ENCODE measurements at places on chromosomes 7 and 10.

- DNase-seq, result no peak
These were observed 1.1 kb downstream of the CCDC126 start for GRCh38 chr7:23598296-23598695.

- no peak for DNase-seq
These were observed 38.1 kb downstream of the ADAP1 start for GRCh38 chr7:916291-916941.

DNA sequence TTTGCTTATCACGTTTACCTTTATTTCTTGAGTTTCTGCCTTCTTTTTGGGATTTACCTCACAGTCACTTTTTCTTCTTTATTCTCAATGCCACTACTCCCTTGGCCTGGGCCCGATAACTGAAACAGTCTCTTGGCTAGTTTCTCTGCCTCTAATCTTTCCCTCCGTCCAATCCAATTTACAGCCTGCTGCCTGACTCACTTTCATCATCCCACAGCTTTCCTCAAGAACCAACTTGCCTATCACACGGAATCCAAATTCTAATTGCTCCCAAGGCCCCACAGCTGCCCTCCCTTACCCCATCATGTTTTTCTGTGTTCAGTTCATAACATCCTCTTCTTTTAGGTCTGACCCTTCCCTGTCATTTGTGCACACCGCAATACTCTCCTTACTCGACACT, 121.4 kb downstream of the HIPK2 start:
- DNase-seq, result no peak

DNA sequence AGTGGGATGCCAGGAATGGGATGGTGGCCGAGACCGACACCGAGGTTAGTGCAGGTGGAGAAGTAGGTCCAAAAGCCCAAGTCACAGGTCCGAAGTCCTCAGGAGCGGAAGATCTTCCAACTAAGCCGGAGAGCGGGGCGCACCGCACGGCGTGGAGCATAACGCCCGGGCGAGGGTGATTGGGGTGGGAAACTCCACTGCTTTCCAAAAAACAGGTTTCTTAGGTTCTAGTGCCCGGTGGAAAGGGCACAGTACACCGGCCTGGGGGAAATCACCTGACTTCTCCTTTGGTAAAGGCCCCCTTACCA, 11.4 kb upstream of the SPAG6 start:
- DNase-seq, result no peak

- DNase-seq, result peak; percentile 42
These were observed 151.2 kb downstream of the TPST1 start for GRCh38 chr7:66356277-66356721.

DNA sequence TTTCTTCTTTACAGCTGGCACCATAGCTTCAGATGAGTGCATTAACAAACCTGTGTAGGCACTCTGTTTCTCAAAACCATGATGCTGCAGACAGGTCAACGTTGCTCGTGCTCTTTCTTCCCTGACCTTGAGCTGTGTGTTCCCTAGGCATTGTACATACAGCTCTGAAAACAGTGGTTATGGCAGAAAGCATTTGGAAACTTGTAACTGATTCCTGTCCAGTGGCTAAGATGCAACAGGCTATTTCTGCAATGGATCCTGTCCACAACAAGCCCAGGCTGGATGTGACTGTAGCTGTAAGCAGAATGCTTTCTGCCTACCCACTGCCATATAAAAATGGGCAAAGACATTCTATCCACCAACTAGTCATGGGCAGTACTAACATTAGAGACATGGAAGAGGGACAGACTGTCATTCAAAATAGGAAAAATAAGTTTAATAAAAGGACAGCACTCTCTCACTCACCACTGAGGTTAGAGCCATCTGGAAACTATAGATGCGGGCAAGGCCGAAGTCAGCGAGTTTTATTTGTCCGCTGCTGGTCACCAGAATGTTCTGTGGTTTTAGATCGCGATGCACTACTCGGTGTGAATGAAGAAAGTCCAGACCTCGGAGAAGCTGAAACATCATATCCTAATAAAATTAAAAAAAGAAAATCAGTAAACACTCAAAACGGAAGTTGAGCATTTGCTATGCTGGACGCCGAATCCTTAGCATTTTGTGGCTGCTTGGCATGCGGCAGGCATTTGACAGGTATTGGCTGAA, 111.0 kb downstream of the CDK6 start:
- DNase-seq, result no peak

GRCh38 chr10:95767884-95768556, 12.1 kb downstream of the ENTPD1 start:
- DNase-seq, result no peak

DNA sequence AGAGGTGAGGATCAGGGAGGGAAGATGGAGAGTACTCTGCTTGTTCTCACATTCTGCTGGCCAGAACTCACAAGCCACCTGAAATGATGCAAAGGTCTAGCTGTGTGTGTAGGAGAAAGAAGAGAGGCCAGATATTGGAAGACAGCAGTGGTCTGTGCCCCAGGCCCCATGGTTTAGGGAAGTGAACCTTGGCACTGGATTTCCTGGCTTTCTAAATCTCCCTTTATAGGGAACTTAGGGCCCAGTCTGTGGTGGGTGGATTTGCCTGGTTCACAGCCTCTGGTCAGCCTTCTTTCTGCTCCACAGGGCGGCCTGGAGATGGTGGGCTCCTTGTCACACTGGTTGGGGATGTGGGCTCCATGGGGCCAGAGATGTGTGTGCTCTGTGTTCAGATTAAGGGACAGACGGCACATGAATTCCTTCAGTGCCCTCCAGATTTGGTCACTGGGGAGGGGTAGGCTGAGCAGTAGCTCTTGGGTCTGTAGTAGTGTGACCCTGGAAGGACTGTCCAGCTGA, 9.5 kb upstream of the SH2D4B start:
- no peak for DNase-seq

DNA sequence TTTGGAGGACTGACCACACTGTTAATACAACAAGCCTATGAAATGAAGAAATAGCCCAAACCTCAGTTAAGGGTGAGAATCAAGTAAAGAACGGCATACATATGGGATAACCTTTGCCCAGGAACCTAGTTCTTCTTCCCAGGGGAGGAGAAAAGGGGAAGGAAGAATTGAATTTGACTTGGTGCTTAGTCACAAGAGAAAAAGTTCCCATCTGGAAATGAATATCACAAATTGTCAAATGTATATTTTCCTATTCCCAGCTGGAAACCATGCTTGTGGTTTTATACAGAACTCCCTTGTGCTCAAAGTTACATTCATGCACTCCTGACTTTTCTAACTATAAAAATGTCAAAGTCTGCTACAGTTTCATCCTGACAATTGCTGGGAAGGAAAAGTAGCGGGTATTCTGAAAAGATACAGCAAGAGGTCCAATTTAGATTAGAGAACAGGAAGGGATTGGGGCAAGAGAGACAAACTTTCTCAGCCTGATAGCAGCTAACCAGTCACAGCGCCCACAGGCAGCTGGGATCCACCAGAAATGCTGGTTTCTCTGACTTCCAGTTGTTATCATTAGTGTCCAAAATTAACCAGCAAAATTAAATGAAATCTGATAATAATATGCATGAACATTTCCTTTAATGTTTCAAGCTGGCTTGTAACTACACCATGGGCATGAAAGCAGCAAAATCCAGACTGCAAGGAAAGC, 18.6 kb upstream of the GSAP start:
- peak; percentile 55 for DNase-seq

GRCh38 chr7:132386201-132386681, 190.0 kb downstream of the PLXNA4 start:
- DNase-seq, result no peak

DNA sequence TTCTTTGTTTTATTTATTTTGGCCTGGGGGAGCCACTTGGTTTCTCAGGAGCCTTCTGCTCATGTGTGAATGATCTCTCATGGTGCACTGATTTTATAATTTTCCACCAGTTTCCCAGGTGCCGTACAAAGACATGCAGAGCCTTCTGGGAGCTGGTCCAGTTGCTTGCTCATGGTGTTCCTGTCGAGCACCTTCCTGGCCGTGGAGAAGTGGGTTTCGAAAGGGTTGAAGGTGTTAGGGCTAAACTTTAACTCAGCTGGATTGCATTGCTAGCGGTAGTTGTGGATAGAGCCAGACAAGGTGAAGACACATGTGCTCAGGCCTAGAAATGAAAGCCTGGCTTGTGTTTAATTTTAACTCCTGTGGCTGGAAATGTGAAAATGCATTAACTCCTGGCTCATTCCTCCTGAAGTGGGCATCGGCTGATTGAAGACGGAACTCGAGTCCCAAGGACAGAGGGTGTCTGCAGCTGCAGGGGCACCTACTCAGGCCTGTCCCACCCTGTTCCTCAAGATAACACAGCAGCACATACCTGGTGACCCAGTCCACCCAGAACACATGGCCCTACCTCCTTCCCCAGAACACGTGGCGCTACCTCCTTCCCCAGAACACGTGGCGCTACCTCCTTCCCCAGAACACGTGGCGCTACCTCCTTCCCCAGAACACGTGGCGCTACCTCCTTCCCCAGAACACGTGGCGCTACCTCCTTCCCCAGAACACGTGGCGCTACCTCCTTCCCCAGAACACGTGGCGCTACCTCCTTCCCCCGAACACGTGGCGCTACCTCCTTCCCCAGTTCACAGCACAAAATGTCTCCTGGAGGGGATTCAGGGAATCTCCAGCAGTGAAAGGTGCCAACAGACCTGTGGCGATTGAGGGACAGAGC, 133.2 kb downstream of the WDR37 start:
- DNase-seq, result no peak

DNA sequence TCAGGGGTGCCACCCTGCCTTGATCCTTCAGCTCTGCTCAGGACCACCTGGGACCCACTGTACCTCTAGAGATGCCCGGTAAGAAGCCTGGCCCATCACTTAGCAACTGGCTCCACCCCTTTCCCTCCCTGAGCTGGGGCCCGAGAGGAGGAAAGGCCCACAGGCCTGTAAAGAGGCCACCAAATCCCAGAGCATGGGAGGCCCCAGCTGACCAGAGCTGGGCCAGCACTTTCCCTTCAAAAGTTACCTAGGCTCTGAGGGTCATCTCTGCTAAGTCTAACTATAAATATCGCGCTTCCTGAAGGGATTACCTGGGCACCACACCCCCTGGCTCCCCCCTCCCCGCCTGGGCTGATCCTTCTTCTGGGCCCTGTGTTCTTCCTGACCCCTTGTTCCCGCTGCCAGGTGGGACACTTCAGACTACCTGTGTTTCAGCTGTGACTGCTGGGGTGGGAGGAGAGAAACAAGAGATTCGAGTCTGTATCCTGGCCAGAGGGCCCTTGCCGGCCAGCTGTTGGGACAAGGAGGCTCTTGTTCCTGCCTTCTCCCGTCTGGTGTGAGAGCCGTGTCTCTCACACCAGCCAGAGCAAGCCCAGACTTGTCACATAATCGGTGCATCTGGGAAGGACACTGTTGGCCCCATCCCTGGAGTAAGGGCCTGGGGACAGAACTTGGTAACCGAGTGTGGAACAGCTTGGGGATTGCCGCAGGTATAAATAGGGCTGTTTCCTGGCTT, 22.8 kb upstream of the ANKRD2 start:
- no peak for DNase-seq

DNA sequence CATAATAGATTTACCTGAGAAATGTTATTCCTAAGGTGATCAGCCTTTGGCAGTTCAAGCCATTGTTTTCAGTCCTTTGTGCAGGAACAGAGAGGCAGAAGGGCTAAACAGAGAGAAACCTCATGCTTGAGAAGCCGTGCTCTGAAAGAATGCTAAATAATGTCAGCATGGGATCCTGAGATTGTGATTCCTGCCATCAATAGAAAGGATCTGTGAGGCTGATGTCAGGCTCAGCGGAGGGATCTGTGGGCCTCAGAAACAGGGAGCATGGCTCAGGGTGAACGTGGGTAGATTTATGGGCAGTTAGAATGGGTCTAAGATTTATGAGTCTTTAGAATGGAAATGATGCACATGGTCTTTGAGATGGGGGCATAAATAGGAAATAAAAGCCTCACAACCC, 439.2 kb upstream of the IGFBP3 start:
- DNase-seq, result no peak

- DNase-seq, result no peak
These were observed 156.2 kb upstream of the LAMB4 start for GRCh38 chr7:108286290-108286904.

GRCh38 chr7:32381024-32381601, 109.1 kb downstream of the LSM5 start:
- no peak for DNase-seq

- no peak for DNase-seq
These were observed 24.5 kb downstream of the UNCX start for GRCh38 chr7:1257221-1257620.

DNA sequence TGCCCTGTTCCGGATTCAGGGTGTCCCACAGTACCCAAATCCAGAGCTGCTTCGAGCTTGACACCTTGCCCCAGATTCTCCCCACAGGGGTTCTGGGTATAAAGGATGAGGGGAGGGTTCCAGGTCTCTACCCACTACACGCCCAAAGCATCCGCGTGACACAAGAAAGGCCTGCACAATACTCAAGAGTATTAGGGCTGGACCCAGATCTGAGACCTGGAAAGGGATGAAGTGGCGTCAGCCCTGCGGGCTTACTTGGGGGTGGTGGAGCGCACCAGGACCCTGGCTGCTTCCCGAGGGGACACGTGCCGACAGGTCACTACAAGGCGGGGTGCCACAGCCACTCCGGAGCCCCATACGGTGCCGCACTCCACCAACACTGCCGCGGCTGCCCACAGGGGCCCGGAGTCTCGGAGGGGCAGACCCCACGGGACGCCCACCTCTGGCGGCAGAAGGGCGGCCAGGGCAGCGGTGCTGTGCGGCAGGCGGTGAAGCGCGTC, 1.3 kb downstream of the TYSND1 start:
- DNase-seq, result peak; percentile 4

DNA sequence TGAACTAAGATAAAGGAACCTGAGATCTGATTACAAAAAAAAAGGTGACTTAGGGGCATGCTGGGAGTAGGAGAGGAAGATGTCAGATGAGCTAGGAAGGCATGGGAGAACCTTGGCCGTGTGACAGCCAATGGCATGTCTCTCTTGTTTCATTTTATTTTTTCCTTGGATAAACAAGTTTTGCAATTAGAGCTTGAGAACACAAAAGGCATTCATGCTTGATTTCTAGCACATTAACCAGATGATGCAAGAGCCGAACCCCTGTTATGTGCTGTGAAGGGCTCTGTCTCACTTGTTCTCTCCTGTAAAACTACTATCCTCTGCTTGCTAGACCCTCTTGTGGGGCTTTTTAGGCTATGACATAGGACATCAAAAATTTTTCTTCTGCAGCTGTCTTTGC, 134.3 kb upstream of the ASAH2 start:
- no peak for DNase-seq

DNA sequence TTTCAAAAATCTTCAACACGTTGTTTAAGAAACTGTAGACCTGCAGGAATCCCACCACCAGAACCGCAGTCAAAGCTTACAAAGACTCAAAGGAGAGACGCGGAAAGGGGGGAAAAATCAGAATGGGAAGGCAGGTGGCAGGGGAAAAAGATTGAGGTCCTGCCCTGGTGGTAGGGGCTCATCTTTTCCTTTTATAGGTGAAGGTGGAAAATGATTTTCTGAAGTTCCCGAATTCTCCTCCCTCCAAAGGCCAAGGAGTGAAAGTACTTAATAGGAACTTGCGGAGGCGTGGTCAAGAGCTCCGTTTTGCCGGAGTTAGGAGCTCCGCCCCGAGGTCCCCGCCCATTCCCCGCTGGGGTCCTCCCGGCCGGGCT, 724 bp downstream of the BBIP1 start:
- DNase-seq, result peak; percentile 96

DNA sequence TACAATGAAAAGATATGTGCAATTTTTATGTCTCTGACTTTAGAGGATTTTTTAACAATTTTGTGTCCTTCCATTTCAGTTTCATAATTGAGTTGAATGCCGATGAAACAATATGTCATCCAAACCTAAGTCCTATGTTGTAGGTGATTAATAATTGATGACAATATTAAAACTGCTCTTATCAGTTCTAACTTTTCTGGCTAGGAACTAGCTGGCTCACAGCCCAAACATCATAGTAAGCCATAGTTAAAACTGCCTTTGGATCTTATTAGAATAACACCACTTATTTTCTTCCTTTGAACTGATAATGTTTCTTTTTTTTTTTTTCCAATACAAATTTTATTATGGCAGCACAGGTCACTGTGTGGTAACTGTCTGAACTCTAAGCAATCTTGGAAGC, 230.9 kb downstream of the GRM8 start:
- no peak for DNase-seq
